ENCODE measurements at places on chromosomes 2 and 18.

DNA sequence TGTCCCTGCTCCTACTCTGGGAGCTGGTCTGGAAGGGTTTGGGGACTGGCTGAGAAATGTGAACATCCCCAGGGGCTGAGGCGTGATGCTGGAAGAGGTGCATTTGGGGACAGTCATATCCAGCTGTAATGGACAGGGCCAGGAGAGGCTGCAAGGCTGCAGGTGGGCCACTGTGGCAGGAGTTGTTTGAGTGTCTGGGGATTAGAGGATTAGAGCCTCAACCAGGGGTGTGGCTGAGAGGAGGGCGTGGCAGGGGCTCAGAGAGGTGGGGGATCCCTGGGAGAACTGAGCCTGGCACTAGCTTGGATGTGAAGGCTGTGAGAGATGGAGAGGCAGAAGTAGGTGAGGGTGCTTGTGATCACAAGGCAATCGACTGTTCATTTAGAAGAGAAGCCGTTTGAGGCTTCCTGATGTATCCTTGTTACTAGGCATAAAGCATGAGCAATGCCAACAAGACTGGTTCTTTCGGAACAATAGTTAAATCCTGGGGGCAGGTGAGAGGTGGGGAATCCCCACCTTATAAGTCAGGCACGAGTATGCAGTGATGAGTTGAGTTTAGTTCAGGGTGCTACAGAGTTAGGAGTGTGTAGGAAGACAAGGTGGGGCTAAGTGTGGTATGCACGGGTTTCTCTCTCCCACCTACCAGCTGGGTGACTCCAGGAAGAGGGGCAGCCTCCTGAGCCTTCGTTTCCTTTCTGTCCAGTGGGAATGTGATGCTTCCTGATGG, 31.9 kb downstream of the SH3RF3 start:
- no peak for DNase-seq

- no peak for DNase-seq
Measured at GRCh38 chr18:42412281-42412680, 457.2 kb downstream of the PIK3C3 start.

GRCh38 chr2:152546230-152546837, 170.9 kb downstream of the PRPF40A start:
- no peak for DNase-seq

- no peak for DNase-seq
Measured at GRCh38 chr2:106126705-106127281, 67.3 kb downstream of the UXS1 start.

GRCh38 chr2:71947809-71948208, 199.9 kb downstream of the CYP26B1 start:
- no peak for DNase-seq

DNA sequence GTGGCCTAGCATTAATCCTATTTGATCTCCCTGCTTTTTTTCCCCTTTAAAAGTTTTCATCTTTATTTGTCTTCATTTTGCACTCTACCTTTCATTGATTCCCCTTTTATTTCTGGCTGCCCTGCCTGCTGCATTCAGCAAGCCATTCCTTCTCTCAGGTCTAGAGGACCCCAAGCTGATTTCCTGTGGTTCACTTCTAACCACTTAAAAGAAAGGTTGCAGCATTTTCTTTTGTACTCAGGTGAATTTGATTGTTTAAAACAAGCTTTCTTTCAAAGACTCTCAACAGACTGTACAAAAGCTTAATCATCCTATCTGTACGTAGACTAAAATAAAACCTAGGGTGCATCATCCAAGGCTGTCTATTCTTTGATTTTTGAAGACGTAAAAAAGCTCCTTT, 160.3 kb downstream of the CSRNP3 start:
- DNase-seq, result no peak

DNA sequence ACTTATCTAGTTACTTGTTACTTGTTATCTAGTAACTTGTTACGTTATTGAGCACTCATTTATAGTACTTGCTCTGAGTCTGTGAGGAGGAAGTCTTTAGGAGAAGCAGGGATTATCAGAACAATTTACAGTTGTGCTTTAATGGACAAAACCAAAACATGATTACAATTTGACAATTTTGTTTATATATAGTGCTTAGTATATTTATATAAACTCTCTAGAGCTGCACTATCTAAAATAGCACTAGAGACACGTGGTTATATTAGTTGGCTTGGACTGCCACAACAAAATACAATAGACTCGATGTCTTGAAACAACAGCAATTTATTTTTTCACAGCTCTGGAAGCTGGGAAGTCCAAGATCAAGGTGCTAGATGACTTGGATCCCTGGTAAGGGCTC, 78.4 kb downstream of the BMPR2 start:
- DNase-seq, result no peak

DNA sequence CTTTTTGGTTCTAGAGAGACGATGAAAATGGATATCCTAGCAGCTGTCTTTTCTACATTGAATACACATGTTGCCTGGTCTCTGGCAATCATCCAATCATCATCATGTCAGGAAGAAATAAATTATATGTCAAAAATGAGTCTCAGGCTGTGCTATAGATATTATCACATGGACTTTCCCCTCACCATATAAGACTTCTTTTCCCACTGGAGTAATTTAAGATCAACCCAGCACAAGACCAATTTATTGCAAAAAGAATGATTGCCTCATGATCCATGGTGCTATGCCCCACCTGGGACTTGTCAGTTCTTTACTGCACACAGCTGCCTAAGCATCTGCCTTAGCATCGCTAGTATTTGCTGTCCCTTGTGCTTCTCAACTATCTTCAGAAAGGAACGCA, 783.7 kb upstream of the TMEFF2 start:
- no peak for DNase-seq

DNA sequence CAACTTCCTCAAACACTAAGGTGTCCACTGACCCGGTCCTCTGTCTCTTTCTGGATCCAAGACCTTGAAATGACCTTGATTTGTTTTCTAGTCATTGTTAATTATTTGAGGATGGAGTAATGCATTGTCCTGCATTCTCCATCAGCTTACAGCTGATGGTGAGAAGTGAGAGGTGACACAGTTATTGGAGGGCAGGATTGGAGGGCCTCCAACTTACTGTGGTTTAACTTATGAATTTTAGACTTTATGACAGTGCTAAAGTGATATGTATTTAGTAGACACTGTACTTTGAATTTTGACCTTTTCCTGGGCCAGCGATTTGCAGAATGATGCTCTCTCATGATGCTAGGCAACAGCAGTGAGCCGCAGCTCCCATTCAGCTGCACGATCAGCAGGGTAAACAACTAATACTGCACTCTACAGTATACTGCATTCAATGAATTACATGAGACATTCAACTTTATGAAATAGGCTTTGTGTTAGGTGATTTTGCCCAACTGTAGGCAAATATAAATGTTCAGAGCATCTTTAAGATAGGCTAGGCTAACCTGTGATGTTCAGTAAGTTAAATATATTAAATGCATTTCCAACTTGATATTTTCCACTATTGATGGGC, 200.0 kb upstream of the MEX3C start:
- DNase-seq, result no peak

DNA sequence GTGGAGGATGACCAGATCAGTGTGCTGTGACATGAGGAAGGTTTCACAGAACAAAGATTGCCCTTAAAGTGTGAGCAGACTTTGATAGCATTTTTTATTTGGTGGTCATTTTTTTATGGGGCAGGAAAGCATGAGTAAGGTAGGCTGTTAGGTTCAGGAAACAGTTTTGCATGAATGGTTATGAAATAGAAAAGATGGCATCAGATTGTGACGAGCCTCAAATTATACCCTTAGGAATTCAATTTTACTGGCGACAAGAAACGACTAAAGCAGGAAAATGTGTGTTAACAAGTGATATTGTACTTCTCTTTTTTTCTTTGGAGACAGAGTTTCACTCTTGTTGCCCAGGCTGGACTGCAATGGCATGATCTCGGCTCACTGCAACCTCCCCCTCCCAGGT, 44.7 kb downstream of the PIK3C3 start:
- DNase-seq, result no peak

DNA sequence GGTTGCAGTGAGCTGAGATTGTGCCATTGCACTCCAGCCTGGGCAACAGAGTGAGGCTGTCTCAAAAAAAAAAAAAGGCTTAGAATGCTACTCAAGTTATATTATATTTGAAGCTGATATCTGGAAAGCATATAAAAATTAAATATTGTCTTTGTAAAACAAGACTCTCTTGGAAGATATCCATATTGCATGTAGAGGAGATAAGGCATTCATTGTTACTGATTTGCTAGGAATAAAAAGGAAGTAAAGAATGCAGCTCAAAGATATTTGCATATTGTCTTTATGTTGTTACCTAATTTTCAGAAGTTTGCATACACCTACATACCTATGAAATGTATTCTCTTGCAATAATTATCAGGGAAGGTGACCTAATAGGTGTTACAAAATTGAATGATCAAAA, 79.4 kb downstream of the MYOM1 start:
- no peak for DNase-seq

DNA sequence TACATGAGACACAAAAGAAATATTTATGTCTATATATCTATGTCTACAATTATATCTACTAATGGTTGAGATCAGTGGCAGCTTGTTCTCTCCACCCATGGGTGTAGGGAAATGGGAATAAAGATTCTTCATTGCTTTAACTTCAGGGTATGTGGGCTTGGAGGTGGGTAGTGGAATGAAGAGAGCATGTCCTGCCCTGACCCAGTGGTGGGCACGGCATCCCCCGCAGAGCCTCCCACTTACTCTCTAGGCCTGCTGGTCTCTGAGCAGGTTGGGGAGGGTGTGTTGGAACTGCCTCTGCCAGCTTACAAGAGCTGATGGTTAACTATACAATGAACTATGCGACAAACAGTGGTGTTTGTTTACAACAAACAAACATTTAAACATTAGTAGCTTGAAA, 152.5 kb upstream of the SKOR2 start:
- no peak for DNase-seq

GRCh38 chr2:88818381-88818780, 126.9 kb downstream of the RPIA start:
- no peak for DNase-seq

DNA sequence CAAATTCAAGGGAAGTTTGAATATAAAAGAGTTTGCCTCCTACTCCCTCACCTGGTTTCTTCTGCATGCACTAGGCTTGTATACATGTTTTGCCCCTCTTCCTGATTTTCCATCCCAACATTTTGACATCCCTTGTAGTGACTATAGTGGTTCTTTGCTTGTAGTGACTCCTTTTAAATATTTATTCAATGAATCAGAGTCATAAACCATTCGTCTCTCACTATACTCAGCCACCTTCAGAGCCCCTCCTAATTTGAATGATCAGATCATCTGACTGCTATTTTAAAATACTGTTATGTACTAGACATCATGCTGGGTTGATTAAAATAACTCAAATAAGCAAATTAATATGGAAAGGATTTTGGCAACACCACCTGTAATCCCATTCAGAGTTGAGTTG, 492.1 kb upstream of the PIK3C3 start:
- DNase-seq, result no peak

GRCh38 chr2:102061962-102062795, 70.4 kb downstream of the IL1R2 start:
- no peak for DNase-seq

DNA sequence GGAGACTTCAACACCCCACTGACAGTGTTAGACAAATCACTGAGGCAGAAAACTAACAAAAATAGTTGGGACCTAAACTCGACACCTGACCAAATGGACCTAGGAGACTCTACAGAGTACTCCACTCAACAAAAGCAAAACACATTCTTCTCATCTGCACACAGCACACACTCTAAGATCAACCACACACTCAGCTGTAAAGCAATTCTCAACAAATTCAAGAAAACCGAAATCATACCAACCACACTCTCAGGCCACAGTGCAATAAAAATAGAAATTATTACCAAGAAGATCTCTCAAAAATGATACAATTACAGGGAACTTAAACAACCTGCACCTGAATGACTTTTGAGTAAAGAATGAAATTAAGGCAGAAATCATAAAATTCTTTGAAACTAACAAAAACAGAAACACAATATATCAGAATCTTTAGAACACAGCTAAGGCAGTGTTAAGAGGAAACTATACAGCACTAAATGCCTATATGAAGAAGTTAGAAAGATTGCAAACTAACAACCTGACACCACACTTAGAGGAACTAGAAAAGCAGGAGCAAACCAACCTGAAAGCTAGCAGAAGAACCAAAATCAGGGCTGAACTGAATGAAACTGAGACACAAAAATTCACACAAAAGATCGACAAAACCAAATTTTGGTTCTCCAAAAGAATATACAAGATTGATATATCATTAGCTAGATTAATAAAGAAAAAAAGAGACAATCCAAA, 46.3 kb downstream of the RTTN start:
- DNase-seq, result no peak

GRCh38 chr2:28085201-28085600, 194.7 kb downstream of the BABAM2 start:
- DNase-seq, result no peak

DNA sequence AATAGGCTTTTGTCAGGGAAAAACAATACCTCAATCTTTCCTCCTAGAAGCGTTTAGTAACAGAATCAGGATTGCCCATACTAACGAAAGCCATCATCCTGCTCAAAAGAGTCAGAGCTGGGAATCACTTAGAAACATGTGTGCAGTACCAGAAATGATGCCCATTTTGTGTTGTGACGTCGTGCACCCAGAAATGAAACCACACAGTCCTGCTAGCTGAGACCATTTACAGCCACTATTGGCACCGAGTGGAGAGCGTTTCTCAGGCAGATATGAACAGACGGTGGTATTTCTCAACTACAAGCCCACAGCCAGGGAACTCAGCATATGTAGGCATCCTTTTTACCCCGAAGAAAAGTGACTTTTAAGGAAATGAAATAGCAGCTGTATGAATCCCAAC, 284.3 kb upstream of the LRATD1 start:
- DNase-seq, result no peak

GRCh38 chr2:159939946-159940345, 122.5 kb downstream of the PLA2R1 start:
- no peak for DNase-seq

- DNase-seq, result no peak
Measured at GRCh38 chr2:36380624-36381481, 25.3 kb downstream of the CRIM1 start.

DNA sequence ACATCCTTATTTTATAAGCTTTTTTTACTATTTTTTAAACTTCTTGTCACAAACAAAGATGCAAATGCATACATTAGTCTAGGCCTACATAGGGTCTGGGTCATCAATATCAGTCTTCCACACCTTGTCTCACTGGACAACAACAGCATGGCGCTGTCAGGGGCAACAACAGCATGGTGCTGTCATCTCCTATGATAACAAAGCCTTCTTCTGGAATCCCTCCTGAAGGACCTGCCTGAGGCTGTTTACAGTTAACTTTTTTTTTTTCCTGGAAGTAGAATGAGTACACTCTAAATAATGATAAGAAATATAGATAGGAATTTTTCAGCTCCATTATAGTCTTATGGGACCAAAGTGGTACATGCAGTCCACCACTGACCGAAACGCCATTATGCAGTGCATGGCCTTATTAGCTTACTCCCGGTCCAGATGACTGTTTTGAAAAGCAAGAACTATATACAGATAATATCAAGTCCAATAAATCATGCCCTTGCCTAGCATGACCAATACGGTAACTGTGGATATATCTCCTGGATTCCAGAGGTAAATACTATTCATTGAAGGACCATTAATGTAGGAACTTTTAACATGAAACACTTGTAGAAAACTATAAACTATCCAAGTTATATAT, 38.4 kb downstream of the TCF4 start:
- no peak for DNase-seq

- DNase-seq, result no peak
Measured at GRCh38 chr2:134098321-134098720, 155.6 kb upstream of the MGAT5 start.

- DNase-seq, result no peak
Measured at GRCh38 chr2:149727927-149728326, 140.4 kb upstream of the MMADHC start.

- DNase-seq, result no peak
Measured at GRCh38 chr18:51491678-51492372, 294.3 kb upstream of the MEX3C start.
